ENCODE measurements at places on chromosomes 7 and 10.

DNA sequence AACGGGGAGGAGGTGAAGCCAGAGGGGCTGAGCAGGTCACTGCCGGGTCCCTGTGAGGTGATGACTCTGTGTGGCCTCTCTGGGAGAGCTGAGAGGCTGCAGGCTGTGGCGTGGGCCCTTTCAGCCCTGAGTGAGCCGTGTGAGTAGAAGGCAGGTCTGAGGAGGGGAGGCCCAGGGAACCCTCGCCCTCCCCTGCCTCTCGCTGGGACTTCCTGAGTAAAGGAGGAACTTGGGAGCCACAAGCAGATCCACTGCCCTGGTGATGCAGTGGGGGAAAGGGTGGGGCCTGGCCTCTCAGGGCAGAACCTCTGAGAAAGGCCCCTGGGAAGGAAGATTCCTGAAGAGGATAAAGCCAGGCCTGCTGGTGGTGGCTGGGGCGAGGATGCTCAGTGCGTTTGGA, 22.8 kb downstream of the EEPD1 start:
- no peak for DNase-seq

- no peak for DNase-seq
Measured at GRCh38 chr7:31114593-31115343, 62.7 kb downstream of the ADCYAP1R1 start.

- DNase-seq = no peak
Measured at GRCh38 chr10:76038696-76039095, 607.3 kb downstream of the LRMDA start.

- DNase-seq = no peak
Measured at GRCh38 chr7:48045195-48045765, 9.9 kb downstream of the C7orf57 start.

DNA sequence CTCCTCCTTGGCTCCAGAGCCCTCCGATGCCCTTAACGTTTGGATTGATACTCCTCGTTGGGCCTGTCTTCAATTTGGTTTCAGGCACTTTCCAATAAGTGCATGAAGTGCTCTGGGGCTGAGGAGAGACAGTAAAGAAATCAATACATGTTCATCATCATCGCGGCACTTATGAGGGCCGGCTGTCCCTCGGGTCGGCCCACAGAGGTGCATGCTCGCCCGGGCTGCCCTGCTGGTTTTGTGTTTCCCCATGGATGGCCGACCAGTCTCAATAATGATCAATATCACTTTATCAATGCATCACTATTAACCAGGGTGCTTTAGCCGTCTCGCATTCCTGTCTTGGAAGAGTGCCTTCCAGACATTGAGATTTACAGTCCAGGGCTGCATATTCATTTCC, 154.2 kb downstream of the EBF3 start:
- DNase-seq = no peak

DNA sequence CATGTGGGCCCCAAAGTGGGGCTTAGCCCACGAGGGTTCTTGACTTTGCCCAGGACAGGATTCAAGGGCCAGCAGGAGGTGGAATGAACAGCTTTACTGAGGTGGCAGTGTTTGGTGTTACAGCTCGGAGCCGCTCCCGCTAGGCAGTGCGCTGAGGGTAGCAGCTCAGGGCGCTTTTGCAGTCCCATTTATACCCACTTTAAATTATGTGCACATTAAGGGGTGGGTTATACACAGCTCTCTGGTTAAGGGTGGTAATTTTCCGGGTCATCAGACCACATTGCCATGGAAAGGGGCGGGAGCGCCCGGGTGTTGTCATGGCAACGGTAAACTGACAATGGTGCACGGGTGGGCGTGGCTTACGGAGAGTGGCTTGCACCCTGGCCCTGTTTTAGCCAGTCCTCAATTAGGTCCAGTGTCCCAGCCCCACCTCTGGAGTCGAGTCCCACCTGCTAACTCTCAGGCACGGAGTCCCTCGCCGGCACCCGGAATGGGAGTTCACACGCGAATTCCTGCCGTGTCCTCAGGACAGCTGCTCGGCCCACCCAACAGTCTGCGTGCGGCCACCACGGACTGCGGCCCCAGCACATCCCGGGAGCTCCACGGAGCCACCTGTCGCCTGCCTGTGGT, 58.2 kb upstream of the PDGFA start:
- DNase-seq = no peak

- DNase-seq = no peak
Measured at GRCh38 chr10:50605951-50606270, 17.8 kb downstream of the SGMS1 start.

GRCh38 chr7:110071192-110071591, 1019.7 kb upstream of the LRRN3 start:
- no peak for DNase-seq

GRCh38 chr7:28961972-28962371, 3.8 kb upstream of the TRIL start:
- DNase-seq = no peak

- no peak for DNase-seq
Measured at GRCh38 chr10:122494833-122495232, 33.5 kb downstream of the HTRA1 start.

DNA sequence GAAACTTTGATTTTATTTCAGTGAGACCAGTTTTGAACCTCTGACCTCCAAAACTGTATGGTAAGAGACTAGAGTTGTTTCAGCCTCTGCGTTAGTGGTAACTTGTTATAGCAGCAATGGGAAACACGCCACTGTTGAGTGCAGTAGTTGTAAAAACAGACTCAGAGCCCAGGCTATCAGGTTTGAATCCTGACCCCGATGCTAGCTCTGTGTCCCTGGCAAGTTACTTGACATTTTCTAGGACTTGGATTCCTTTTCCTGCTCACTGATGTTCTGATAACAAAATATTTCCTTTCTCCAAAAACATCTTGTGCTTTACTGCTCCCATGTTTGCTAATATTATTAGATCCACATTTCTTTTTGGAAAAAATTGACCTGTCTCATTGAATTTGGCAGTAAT, 131.0 kb downstream of the PLXDC2 start:
- DNase-seq = no peak

DNA sequence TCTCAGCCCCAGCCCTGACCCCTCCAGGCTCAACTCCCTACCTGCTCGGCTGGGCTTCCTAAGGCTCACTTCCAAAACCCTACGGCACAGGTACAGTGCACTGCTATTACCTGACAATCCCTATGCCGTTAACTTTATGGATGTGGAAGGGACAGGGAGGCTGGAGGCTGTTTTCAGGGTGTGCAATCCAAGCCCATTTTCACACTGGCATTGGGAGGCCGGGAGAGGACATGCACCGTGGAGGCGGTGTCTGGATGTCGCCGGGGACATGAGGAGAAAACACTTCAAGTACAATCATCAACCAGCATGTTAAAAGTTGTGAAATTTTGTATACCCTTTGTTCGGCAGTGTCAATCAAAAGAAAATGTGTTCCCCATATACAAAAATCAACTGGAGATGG, 80.1 kb downstream of the MAD1L1 start:
- DNase-seq = no peak

DNA sequence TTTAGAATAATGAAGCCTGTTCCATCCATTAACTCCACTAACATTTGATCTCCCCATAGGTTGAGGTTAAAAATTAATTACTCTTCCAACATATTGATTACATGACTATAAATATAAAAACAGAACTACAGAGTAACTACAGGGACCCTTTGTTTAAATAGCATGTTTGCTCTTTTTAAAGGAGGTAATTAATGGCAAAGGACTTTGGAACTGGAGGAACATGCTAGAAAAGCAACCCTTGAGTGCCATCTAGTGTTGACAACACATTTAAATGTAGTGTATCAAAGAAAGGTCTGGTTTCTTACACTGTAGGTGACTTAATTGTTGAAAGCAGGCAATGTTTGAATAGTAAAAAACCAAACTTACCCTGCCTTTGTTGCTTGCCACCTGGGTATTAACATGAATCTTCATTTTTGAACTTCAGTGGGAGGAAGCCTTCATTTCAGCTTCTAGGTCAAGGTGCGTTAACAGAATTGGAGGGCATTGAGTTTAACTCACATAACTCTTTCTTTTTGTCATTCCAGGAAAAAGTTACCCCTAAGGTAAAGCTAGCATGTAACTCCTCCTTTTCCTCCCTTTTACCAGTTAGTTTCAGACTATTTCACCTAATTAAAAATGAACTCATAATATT, 52.6 kb upstream of the CAPZA2 start:
- DNase-seq = no peak

DNA sequence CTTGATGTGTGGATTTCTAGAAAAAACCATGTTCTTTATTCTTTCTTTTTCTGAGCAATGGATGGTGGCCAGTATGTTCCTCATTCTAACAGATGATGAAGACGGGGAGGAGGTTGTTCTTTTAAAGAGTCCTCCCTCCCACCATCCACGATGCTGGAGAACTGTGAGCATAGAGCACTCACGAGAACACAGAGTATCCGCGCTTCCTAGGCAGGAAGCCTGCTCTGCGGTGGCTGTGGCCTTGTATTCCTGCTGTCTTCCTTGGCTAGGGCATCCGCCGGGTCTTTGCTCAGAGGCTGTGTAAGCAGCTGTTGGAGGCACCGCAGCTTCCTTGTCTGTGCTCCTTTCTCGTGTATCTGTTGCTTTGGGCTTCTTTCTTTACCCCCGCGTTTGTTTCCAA, 214.2 kb downstream of the CCDC3 start:
- no peak for DNase-seq

- DNase-seq = no peak
Measured at GRCh38 chr7:157799076-157799685, 462.4 kb downstream of the DNAJB6 start.

DNA sequence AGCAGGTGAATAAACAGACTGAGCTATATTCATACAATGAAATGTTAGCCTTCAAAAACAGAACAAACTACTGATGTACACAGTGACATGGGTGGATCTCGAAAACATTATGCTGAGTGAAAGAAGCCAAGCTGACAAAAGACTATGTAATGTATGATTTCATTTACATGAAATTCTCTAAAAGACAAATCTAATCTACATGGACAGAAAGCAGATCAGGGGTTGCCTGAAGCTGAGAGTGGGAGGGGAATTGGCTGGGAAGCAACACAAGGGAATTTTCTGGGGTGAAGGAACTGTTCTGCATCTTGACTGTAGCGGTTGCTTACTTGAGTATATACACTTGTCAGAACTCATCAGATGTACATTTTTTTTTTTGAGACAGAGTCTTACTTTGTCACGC, 121.7 kb upstream of the SVIL start:
- no peak for DNase-seq

GRCh38 chr7:9863545-9863944, 1110.1 kb upstream of the PHF14 start:
- DNase-seq = no peak

GRCh38 chr10:32189400-32190084, 133.3 kb upstream of the KIF5B start:
- no peak for DNase-seq

DNA sequence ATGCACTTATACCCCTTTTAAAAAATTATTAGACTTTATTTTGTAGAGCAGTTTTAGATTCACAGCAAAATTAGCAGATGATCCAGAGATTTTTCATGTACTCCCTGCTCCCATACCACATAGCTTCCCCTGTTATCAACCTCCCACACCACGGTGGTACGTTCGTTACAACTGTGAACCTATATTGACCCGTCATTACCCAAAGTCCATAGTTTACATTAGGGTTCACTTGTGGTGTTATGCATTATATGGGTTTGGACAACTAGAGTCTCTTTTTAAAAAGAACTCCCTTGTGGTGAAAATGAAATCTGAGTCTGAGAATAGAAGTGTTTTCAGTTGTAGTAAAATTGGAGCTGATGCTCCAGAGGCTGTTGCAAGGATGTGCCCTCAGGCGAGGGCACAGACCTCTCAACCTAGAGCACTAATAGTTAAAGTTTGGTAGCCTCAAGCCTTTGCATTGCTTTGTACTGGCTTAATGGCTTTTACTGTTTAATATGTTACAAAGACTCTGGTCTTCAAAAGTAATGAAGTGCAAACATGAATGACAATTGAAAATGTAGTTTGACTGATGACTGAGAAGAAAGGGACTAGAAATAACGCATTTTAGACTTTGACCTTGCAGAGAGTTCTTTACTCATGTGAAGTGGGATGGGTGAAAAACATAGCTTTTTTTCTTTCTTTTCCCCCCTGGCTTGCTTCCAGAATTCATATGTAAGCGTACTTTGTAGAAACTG, 30.6 kb upstream of the CSTF2T start:
- no peak for DNase-seq

- no peak for DNase-seq
Measured at GRCh38 chr7:118615-119391, 73.6 kb upstream of the FAM20C start.

GRCh38 chr7:23545493-23545892, 13.7 kb upstream of the TRA2A start:
- DNase-seq = no peak

DNA sequence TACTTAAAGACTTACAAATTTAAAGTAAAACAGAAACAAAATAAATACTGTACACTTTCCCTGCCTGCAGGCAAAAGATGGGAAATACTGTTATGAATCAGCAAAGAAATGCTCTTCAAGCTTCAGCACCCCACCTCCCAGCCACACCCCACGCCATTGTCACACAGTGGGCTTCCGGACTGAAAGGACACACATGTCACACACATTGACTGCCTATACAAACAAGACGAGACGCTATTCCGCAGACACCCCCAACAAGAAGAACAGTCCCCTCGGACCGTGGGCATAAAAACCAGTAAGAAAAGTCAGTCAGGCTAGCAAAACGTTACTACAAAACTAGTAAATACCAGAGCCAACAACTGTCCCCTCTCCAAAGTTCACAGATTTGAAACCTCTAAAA, 22.2 kb upstream of the PARP12 start:
- no peak for DNase-seq

DNA sequence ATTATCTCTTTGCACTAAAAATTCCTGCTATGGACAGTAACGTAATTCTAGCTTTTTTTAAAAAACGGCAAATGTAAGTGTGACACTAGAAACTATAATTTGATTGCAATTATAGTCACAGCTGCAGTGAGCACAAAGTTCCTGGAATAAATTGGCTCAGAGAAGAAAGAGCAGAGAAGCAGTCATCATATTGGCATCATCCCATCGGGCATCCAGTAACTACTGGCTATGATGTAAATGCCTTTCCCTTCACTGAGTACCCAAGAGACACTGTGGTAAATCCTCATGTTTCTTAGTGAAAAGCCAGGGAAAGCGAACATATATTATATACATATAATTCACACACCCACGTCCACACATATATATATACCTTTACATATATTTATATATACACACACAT, 43.6 kb downstream of the PIP4K2A start:
- DNase-seq = no peak

GRCh38 chr7:92827464-92828120, 8.8 kb downstream of the CDK6 start:
- no peak for DNase-seq

DNA sequence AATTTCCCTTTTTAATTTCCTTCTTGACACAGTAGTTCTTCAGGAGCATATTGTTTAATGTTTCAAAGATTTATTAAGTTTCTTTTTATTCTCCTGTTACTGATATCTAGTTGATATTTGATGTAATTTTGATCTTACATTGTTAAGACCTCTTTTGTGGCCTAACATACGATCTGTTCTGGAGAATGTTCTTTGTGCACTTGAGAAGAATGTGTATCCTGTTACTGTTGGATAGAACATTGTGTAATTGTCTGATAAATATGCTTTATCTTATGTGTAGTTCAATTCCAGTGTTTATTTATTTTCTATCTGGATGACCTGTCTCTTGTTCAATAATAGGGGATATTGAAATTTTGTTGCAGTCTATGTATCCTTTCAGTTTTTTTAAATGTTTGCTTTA, 106.7 kb downstream of the ITGB1 start:
- DNase-seq = no peak

- no peak for DNase-seq
Measured at GRCh38 chr10:132788831-132789219, 2.9 kb upstream of the NKX6-2 start.

GRCh38 chr10:62652114-62652513, 152.4 kb upstream of the ADO start:
- no peak for DNase-seq
